ENCODE measurements at places on chromosomes 7 and 10.

DNA sequence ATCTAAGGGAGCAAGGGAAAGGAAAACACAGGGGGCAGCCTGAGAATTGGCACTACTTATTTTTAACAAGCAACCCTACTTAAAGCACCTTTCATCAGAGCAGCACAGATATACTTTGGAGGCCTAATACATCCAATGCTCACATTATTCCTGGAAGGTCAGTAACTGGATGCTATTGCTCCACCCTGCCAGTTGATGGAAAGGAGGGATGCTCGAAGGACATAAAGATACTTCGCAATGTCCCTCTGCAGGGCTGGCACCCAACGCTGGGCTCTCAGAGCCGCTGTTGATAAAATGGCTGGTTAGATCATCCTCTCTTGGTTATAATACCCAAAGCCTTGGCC lies 307.9 kb upstream of the AOAH start:
- no peak for DNase-seq

GRCh38 chr10:110820321-110820814 lies 51.4 kb upstream of the PDCD4 start:
- peak; percentile 30 for DNase-seq

- DNase-seq = peak; percentile 30
These were observed 20.8 kb downstream of the ZDHHC16 start for GRCh38 chr10:97466755-97467154.

- peak; percentile 16 for DNase-seq
These were observed 241.0 kb downstream of the WDR11 start for GRCh38 chr10:121091961-121092719.

DNA sequence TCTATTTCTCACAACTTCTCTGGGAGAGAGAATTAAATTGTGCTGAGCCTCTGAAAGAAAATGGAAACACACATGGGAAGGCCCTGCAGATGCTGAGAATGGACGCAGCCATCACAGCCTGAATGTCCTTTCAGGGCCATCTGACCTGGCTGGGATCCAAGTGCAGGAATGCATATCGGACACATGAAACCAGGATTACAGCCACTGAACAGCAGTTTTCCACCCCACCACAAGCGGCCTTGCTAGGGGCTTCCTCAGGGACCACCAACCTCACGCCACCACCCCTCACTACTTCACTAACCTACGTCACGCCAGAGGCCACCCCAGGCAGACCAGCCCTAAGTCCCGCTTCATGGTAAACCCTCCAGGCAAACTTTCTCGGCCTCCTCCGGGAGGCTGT lies 103.3 kb downstream of the DIP2C start:
- no peak for DNase-seq

DNA sequence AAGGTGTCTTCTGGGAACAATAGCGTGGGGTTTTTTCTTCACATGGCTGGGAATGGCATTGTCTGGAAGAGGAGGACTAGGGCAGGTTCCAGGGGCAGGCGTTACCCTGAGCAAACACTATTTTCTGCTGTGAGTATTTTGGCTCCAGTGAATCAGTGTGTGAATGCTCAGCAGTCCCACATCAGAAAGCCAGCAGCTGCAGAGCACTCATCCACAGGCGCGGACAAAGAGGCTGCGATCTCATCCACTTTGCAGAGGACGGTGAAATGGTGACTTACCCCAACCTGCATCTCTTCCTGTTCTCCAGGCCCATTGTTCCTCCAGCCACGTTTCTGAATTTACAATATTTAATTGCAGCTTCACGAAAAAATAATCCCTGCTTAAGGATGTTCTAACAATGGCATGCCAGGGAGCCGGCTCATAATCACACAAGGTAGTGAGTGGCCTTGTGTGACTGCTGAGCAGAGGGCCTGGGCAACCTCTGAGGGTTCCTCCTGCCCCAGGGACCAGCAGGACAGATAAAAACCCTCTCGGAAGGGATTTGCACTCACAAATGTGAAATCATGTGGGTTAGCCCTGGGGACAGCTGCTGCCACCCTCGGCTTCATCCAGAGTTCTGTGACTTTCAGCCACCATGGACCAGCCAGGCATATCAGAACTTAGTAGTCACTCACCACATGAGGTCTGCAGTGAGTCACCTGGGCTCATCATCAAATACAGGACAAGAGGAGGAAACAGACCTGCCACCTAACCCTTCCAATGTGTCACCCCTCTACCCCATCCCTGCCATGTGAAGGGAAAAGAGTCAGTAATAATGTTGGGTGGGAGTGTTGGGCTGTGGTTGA lies 65.0 kb upstream of the EN2 start:
- no peak for DNase-seq

- DNase-seq = no peak
These were observed 93.5 kb downstream of the VWC2 start for GRCh38 chr7:49866910-49867309.

GRCh38 chr10:8298896-8299570 lies 244.5 kb downstream of the GATA3 start:
- no peak for DNase-seq

- DNase-seq = no peak
These were observed 62.9 kb downstream of the SCRN1 start for GRCh38 chr7:29926741-29927140.

GRCh38 chr7:94307399-94308048 lies 87.2 kb upstream of the COL1A2 start:
- DNase-seq = no peak

- DNase-seq = peak; percentile 38
These were observed 139.2 kb downstream of the USP6NL start for GRCh38 chr10:11472158-11472753.

DNA sequence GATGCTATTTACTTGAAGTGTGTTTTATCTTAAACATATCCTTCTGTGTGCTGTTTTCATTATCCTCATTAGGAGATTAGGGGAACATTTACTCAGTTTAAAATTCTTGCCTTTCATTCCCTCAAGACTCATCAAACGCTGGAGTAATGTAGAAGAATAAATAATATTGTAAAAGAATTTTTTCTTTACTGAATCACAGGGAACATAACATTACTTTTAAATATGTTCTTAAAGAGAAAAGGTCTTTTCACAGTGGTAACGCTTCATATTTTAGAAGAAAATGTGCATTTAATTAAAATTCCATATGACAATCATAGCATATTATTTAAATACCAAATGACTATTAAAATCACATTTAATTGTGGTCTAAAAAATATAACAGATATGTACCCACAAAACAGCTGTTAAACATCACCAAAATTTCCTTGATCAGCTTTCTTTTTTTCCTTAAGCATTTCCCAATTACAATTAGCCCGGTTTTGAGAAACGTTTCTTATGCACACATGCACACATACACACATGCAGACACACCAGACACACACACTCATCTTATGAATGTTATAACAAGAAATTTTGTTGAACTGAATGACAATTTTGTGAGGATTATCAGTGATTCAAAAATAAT lies 102.0 kb upstream of the GLI3 start:
- DNase-seq = peak; percentile 78

GRCh38 chr10:114220281-114220680 lies 18.8 kb upstream of the VWA2 start:
- DNase-seq = no peak

- DNase-seq = peak; percentile 68
These were observed 10.2 kb upstream of the FAM13C start for GRCh38 chr10:59372543-59372942.

GRCh38 chr7:148135116-148135515 lies 455.4 kb upstream of the C7orf33 start:
- DNase-seq = peak; percentile 62

- no peak for DNase-seq
These were observed 378.4 kb upstream of the PFKP start for GRCh38 chr10:2688958-2689357.

Measured in fibroblast of upper back skin (primary cell).